Sigmoid colon (tissue), 7 donors: ENCODE measurements at places on chromosomes 16 and 17.

- peak; percentile 63 for DNase-seq
Measured at GRCh38 chr17:297758-298157, 54.8 kb downstream of the RPH3AL start.

GRCh38 chr16:10088380-10088793 is 93.8 kb downstream of the GRIN2A start:
- no peak for DNase-seq

DNA sequence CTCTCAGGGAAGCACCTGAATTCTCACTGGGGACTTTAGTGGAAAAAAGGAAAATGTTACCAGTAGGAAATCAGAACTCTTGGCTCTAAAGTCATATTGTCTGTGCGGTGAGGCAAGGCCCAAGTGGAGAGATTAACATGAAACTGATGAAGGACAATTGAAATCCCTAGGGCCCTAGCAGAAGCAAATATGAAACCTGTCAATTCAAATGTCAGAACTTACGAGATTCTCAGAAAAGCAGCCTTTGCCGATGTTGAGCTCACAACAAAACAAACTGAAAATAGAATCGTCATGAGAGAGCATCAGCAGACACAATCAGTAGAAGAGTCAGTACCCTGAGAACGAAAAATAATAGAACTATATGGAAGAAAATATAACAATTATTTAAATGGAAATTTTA is 108.8 kb downstream of the ELAC2 start:
- DNase-seq: no peak

GRCh38 chr16:21608639-21609328 is 9.4 kb downstream of the METTL9 start:
- no peak for DNase-seq

- no peak for DNase-seq
Measured at GRCh38 chr16:1830213-1830612, 3.2 kb downstream of the FAHD1 start.

GRCh38 chr17:78168242-78168902 is at the start of gene SYNGR2:
TSS of gene SYNGR2 (plus strand) at chr17:78168581. CDS start at chr17:78168617, 36 bp downstream.
- peak; percentile 88 for DNase-seq

DNA sequence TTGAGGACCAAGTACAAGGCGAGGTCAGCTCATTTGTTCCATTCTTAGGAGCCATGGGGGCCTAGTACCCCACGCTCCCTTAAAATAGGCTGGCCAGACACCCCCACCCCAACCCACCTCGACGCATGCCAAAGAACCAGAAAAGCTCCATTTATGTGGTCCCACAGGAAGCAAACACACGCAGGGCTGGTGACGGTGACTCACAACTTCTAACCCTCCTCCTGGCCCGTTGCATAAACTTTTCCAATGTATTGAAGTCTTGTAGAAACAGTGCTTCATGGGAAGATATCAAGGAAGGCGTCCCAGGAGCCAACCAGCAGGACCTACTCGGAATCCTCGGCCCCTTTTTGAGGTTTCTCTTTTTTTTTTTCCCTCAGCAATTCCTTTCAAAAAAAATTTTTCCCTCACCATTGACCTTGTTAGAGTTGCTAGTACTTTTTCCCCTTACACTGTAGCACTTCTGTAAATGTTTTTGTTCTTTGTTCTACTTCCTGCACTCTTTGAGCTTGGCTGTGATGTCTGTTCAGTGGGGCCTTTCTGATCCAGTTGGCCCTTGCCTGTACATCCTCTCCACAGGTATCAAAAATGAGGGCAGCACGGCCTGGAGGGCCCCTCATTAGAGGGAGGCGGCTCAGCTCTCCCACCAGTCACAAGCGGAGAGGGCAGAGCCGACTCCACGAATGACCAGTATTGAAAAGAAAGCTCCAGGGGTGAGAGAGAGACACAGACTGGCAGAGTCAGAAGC is 208.3 kb downstream of the RGS9 start:
- DNase-seq: no peak

DNA sequence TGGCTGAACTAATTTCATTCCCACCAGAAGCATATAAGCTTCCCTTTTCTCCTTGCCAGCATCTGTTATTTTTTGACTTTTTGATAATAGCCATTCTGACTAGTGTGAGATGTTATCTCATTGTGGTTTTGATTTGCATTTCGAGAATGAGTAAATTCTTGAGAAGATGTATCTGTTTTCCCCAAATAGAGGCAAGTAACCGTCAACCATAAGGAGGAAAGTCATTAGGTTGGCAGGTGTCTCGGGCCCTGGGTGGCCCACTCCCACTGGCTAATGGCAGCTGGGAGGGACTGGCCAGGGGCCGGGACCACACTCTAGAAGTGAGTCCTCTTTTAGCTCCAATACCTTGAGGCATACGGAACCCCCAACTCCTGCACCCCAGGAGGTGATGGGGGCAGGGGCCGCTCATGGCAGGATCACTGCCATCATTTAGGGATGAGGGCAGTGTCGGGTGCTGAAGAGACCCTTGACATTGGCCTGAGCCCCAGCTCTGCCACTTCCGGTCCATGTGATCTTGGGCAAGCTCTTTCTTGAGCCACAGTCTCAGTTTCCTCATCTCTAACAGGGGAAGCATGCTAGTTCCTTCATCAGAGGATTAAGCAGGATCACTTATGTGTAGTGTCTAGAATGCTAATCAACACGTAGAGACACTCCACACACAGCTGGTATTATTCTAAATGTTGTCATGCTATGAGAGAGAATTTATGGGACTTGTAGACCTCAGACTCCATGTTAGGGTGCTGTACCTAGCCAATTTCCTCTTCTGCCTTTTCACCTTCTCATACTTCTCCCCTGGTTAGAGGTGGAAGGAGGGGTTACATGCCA is 44.3 kb downstream of the RGS9 start:
- DNase-seq: no peak
